ENCODE measurements at places on chromosomes 1 and 21.

- no peak for ATAC-seq
Measured at GRCh38 chr1:3033040-3033789, 11.9 kb downstream of the ACTRT2 start.

- peak; percentile 88 for ATAC-seq
Measured at GRCh38 chr1:83999316-83999819, 436 bp upstream of the TTLL7 start.

DNA sequence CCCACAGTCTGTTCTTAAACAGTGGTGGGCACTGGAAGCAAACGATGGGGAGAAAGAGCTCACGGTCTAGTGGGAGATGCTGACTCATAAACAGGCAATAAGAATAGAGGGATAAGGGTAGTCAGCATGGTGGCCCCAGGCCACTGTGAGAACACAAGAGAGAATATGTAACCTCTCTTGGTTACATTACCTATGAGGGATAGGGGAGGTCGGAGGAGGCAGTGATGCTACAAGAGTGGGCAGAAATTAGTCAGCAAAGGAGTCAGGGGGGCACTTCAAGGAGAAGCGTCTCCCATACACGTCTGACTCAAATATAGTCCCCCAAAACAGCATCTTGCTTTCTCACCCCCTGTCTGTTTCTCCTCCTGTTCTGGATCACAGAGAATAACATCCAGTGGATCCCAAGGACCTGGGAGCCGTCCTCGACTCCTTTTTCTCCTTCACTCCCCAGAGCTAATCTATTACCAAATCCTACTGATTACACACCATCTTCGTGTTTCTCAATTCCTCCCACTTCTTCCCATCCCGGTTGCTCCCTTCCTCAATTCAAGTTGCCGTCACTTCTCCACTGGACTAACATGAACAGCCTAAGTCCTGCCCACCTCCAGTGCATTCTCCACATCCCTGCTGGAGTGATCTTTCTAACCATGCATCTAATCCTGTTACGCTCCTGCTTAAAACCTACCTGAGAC lies 2.1 kb downstream of the SLAMF8 start:
- ATAC-seq, result no peak

- no peak for ATAC-seq
Measured at GRCh38 chr1:8182034-8182761, 135.7 kb upstream of the SLC45A1 start.

GRCh38 chr1:84164567-84165021 lies 20.5 kb downstream of the PRKACB start:
- peak; percentile 93 for ATAC-seq

GRCh38 chr1:226397011-226397926 lies 10.6 kb downstream of the PARP1 start:
- no peak for ATAC-seq

- ATAC-seq, result no peak
Measured at GRCh38 chr1:204161609-204162493, 4.3 kb downstream of the REN start.
